ENCODE measurements at places on chromosomes 2 and 18.

DNA sequence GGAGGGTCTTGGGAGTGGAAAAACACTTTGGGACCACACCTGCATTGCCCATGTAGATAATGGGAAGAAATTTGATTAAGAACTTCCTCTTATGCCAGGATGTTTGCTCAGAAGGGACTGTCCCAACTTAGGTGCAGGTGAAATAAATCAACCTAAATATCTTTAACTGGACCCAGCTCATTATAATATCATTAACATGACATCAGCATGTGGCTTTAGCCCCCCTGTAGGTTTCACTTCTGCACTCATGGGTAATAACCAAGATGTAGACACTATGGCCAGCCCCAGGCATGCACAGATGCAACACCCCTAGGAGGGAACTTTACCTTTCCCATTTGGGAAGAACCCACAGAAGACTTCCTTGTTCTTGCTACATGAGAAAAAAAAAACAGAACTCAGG lies 227.4 kb upstream of the ZNF804A start:
- no peak for DNase-seq

GRCh38 chr2:42974721-42975717 lies 182.6 kb upstream of the HAAO start:
- DNase-seq, result peak; percentile 15

GRCh38 chr18:9109523-9109922 lies 7.0 kb downstream of the NDUFV2 start:
- DNase-seq, result no peak

GRCh38 chr2:11154016-11154922 lies 998 bp upstream of the SLC66A3 start:
- DNase-seq, result no peak

DNA sequence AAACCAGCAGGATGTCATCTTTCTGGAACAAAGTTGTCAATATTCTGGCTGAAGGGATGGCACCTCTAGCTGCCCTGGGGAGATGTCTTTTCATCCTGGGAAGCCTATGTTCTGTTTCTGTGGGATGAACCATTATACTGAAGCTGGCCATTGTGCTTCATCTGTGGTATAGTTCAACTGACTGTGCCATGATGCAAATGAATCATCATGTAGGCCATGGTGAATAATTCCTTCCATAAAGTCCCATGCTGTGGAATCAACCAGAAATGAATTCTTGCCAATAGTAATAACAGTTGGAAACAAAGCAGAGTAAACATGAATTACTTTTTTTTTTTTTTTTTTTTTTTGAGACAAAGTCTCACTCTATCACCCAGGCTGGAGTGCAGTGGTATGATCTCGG lies 64.1 kb upstream of the CNGA3 start:
- DNase-seq, result peak; percentile 40

DNA sequence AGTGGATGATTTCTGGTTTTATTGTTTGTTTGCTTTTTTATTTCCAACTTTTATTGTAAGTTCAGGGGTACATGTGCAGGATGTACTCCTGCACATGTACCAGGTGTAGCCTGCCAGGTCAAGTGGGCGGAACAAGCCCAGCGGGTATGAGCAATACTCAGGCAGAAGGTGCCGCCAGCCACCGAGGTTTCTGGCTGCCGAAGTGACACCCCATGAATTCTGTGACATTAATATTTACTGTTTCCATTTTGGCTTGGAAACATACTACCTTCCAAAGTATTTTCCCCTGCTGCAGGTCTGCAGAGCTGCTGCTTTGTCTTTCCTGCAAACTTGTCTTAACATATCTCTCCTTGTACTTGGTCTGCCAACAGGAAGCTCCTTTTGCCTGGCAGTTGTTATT lies 78.5 kb downstream of the PTPN4 start:
- DNase-seq, result peak; percentile 53

DNA sequence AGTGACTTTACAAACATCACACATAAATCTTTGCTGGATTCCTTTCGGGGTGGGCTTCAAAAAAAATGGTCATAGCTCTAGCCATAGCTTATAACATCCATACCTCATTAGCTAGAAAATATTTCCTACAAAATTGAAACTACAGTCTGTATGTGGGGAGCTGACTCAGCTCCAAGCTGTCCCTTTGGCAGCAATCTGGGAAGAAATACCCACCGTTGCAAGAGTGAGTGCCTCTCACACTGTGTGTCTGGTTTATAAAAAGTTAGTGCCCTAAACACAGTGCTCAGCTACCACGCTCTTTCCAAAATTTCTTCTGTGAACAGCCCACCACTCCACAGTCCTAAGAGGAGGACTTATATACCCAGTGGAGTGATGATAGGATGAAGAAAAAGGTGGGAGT lies 170.1 kb downstream of the RBM43 start:
- no peak for DNase-seq

GRCh38 chr2:11377928-11378545 lies 33.6 kb upstream of the ROCK2 start:
- no peak for DNase-seq

DNA sequence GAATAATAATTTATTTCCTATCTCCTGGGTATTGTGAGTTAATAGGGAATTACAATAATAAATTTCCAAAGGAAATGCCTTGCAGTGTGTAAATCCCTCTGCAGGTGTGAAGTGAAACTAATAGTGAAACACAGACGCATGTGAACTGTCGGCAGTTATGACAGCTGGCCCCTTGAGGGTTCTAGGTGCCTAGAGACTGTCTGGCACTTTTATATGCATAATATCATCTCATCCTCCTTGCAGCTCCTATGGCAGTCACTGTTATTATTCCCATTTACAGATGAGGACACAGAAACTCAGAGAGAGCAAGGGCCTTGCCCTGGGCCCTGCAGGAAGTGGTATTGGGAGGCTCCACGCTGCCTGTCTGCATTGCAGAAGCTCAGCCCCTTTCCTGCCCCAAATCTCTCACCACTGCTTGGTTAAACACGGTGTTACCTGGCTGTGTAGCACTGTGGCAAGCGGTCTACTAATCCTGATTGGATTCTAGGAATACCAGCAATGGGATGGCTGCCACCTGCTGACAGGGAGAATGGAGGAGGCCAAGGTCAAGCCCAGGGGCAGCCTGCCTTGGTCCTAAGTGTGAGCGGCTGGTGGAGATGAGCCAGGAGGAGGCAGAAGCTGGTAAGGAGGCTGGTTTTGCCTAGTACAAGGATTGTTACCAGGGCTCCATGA lies 32.8 kb upstream of the ACKR3 start:
- no peak for DNase-seq

GRCh38 chr2:232772531-232772930 lies 3.8 kb downstream of the KCNJ13 start:
- no peak for DNase-seq

GRCh38 chr2:46032996-46033395 lies 264.2 kb upstream of the EPAS1 start:
- DNase-seq, result peak; percentile 99

All from bronchial epithelial cell (primary cell).